ENCODE measurements at places on chromosomes 1 and 21.
A peak's percentile ranks its signal among the peaks of the same experiment; 100 is the strongest.

DNA sequence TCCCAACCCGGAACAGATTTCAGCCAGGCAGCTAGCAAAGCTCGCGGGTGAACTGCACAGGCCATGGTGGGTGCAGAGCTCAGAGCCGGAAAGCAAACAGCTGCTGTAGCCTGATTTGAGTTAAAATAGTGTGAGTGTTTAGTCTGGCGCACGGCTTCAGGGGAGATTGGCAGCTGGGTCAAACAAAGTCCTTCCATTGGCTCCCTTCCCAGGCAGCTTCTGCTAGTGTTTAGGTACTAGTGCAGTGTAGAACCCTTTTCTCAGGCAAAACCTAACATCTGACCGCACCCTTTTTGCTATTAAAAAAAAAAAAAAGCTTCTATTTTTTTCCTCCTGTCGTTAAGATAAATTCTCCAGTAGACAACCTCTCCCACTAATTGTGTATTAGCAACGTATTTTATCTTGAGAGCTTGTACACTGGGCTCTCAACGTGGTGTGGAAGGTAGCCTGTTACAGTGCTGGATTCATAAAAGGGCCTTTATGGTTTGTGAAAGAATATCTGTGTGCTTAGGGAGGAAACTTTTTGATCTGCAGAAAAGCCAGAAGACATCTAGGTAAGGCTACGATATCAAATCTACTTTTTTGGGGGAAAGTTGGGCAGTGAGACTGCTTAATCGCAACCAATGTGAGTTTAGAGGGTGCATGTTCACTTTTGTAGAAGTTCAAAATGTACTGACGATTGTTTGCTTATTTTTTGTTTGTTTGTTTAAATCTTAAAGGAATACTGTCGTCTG is 689.6 kb downstream of the USP25 start:
- DNase-seq: peak; percentile 68

- DNase-seq: peak; percentile 21
Measured at GRCh38 chr1:151720974-151721787, at the start of gene RIIAD1. TSS of gene RIIAD1 (plus strand) at chr1:151721522. CDS start at chr1:151721537, 15 bp downstream.

DNA sequence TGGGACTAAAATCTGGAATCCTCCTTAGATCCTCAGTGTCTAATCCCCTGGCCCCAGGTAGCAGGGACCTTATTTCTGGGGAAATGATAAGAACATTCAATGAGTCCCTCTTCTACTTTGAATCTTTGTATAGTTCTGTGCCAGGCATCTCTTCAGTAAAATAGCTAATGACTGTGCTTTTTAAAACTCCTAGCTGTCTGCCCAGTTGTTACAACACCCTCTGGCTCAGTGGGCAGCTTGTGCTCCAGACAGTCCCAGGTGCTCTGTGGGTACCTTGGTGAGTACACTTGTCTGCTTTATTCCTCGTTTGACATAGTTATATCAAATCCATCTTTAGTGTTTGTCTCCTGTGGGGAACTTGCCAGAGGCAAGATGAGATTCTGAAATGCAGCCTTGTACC is 18.0 kb downstream of the TGFB2 start:
- DNase-seq: no peak

- DNase-seq: no peak
Measured at GRCh38 chr1:172724232-172724631, 65.3 kb downstream of the FASLG start.

- DNase-seq: no peak
Measured at GRCh38 chr1:62245201-62245600, 50.6 kb downstream of the L1TD1 start.

DNA sequence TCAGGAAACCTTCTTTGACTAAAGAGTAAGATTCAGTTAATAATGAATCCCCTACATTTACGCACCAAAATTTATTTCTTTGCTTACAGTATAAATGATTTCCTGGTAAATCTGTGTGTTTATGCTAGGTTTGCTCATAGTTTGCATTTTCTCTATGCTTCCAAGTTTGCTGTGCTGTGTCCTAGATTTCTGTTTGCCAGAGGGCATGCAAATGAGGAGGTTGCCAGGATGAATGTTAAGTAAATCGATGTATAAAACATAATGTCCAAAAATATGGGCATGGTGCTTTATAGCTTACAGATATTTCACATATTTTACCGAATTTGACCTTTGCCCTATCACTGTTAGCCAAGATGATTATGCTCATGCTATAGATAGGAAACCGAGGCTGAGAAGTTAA is 63.8 kb downstream of the TBX19 start:
- no peak for DNase-seq

DNA sequence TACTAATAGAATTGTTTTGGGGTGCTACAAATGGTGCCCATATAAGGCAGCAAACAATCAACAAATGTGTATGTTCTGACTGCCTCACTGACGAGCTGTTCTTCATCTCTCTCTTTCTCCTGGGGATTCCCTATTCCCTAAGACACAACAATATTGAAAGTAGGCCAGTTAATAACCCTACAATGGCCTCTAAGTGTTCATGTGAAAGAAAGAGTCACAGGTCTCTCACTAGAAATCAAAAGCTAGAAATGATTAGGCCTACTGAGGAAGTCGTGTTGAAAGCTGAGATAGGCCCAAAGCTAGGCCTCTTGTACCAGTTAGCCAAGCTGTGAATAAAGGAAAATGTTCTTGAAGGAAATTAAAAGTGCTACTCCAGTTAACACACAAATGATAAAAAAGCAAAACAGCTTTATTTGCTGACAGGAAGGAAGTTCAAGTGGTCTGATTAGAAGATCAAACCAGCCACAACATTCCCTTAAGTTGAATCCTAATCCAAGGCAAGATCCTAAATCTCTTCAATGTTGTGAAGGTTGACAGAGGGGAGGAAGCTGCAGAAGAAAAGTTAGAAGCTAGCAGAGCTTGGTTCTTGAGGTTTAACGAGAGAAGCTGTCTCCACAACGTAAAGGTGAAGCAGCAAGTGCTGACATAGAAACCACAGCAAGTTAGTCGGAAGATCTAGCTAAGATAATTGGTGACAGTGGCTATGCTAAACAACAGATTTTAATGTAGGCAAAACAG is 26.3 kb downstream of the ATP2B4 start:
- no peak for DNase-seq

- DNase-seq: no peak
Measured at GRCh38 chr1:169515641-169516040, 29.9 kb upstream of the SLC19A2 start.

DNA sequence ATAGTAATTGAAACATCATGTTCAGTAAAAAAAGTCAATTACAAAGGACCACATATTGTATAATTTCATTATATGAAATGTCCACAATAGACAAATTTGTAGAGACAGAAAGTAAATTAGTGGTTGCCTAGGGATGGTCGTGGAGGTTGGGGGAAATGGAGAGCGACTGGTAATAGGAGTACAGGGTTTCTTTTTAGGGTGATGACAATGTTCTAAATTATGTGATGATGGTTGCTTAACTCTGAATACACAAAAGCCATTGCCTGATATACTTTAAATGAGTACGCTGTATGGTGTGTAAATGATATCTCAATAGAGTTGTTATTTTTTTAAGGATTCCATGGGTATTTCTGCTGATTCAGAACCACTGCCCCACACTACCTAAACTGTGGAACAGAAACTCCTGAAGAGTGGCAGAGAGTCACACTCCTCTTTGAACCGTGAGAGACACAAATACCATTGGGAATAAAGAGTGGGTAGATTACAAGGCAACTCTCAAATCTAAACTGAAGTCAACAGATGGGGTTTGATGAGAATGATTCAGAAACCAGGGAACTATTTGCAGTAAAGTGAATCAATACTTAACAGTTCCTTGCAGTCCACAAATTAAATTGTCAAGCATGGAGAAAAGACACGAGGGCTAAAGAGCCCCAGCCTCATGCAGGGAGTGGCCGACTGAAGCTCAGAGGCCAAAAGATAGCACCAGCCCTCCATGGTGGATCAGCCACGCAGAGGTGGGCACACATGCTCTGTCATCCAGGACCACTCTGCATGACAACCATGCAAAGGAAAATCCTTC is 118.0 kb downstream of the CAPN8 start:
- DNase-seq: no peak

DNA sequence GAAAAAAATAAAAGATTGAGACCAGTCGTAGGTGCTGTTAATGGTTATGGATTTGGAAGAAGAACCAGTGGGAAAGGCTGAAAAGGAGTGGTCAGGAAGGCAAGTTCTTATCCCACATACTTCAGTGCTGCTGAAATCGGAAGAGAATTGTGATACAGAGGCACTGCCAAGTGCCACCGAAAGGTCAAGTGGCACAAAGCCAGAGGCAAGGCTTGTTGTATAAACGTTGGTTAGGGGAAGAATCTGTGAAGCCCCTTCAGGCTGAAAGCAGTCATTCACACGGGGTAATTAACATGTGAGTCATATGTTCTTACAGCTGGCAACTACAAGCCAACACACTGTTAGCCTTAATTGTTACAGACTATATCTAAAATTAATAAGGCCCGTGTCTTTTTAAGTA is 48.8 kb downstream of the ZBTB40 start:
- DNase-seq: peak; percentile 65

DNA sequence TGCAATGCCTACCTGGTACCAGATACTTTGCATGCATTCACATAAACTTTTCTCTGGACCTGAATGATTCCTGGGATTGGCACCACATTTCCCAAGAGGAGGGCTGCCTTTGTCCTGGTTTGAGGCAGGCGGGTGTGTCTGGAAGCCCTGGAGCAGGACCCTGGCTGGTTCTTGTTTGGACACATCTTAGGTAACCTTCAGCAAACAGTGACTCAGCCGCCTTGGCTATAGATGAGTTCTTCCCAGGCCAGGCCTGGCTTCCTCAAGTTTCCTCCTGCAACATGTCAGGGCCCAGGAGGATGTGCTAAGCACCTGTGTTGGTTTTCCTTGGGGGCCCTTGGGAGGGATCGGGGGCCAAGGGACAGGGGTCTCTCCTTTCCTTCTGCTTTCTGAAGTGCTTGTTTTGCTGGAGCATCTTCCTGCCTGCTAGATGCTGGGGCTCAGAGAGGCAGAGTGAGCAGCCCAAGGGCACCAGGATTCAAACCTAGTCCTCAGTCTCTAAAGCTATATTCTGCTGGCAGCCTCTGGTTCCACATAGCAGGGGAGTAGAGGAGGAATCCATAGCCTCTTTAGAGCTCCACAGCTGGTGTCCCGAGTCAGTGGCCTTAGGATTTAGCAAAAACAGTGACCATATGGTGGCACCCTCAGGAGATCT is 38.2 kb downstream of the PAX7 start:
- DNase-seq: no peak

DNA sequence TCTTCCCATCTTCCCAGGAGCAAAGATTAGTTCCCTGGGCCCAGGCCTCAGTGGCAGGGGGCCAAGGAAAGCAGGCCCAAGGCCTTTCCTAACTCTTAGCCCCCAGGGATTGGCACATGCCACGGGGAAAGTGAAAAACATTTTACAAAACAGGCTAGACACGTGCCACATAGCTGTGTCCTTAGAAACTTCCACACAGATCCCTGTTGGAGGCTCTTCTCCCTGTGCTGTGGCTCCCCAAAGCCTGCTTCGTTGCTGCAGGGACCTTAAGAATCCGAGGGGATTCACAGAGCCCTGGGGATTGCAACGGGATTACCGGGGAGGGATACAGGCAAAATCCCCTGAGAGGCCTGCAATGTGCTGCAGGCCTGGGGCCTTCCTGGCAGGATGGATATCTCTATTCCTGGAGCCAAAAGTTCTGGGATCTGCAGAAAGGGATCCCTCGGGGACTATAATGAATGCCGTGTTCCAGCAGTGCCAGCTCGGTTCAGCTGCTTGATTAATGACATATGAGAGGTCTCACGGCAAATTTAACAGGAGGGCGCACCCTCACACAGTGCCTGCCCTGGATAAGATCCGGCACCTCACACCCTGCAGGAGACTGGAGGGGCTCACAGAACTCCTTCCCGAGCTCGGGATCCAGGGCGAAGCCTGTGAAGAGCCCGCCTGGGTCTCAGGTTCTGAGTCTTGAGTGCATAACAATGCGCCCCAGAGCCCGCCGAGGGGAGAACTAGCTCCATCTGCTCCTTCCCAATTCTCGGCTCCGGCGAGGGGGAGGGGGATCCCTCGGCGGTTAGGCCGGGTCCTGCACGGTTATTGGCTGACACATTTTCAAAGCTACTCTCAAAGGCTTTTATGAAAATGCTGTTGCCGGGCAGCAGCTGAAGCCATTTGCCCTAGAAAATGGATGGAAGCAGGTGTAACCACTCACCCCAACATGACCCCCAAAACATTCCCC is 15.3 kb upstream of the RGS8 start:
- DNase-seq: peak; percentile 95

DNA sequence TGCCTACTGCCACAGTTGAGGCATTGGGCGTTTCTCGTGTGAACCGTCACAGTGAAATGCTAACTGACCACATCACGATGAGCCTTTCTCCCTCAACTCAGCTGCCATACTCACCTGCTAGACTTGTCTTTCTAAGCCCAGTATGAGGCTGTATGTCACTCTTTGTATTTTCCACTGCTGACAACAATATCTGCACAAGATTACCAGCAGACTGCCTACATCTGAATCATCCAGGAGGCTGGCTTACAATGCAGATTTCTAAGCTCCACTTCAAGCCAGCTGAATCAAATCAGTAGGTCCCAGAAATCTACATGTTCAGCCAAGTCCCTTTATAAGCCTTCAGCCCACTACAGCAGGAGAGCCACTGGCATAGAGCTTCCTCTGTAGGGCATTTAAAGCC is 355.0 kb upstream of the DUSP10 start:
- DNase-seq: no peak

DNA sequence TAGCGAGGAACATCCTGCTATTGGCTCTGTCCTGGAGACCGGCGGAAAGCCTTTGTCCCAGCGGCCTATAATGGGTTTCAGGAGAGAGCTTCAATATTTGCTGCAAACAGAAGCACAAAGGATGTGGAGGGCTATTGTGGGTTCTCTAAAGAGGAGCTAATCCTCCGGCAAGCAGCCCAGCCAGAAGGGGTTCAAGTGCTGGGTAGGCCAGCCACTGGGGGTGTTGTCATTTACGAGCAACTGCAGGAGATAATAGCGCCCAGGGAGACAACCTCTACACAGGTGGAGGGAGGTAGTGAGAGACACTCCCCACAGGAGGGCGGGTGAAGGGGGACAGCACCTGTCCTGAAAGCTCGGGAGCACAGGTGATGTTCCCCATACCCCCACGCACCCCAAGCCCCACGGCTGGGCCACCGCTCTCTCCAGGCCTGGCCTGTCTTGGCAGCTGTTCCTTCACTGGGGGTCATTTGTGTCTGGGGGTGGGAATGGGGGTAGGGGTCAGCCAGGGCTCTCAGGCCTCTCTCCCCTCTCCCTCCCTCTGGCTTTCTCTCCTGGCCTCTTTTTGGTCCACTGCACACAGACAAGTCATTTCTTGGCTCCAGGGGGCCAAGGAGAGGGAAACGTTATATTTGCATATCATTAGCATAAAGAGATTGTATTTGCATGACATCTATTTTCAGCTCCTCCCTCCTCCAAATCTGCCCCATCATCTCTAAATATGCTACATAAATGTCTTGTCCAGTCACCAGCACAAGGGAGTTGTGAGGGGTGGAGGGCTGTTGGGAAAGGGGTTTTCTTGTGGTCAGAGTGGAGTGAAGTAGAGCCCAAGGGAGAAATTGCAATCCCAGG is 22.0 kb upstream of the SLC26A9 start:
- peak; percentile 95 for DNase-seq

- DNase-seq: no peak
Measured at GRCh38 chr1:93328809-93329760, 16.6 kb upstream of the DR1 start.

DNA sequence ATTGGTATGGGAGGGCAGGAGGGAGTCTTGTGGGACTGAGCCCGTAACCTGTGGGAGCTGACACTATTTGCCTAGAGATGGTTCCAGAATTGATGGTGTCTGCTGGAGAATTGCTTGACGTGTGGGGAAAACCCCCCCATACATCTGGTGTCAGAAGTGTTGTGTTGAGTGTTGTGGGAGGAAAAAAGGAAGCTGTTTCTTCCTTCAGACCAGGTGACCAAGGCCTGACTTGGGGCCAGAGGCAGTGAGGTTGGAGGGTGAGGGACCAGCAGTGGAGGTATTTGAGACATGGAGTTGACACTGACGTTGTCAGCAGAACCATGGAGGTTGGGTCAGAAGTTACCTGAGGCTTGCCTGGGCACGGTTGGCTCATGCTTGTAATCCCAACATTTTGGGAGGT is 8.3 kb downstream of the SHISAL2A start:
- no peak for DNase-seq
